ENCODE measurements at places on chromosomes 16 and 17.

GRCh38 chr16:57590654-57591085 is 37.8 kb upstream of the ADGRG1 start:
- no peak for DNase-seq

GRCh38 chr17:74454197-74455024 is 12.0 kb upstream of the CD300A start:
- DNase-seq = peak; percentile 4

DNA sequence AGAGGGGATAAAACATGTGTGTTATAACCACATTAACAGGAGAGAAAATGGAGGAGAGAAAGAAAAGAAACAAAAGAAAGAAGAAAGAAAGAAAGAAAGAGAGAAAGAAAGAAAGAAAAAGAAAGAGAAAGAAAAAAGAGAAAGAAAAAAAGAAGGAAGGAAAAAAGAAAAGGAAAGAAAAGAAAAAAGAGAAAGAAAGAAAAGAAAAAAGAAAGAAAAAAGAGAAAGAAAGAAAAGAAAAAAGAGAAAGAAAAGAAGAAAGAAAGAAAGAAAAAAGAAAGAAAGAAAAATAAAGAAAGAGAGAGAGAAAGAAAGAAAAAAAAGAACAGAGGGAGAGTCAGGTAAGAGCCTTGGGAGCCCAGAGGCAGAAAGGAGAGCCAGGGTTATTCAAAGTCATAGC is 446.6 kb upstream of the ASIC2 start:
- no peak for DNase-seq

- no peak for DNase-seq
Observed at GRCh38 chr17:14078027-14078426, 8.7 kb downstream of the COX10 start.

GRCh38 chr16:85948616-85949265 is 49.8 kb downstream of the IRF8 start:
- DNase-seq = no peak

DNA sequence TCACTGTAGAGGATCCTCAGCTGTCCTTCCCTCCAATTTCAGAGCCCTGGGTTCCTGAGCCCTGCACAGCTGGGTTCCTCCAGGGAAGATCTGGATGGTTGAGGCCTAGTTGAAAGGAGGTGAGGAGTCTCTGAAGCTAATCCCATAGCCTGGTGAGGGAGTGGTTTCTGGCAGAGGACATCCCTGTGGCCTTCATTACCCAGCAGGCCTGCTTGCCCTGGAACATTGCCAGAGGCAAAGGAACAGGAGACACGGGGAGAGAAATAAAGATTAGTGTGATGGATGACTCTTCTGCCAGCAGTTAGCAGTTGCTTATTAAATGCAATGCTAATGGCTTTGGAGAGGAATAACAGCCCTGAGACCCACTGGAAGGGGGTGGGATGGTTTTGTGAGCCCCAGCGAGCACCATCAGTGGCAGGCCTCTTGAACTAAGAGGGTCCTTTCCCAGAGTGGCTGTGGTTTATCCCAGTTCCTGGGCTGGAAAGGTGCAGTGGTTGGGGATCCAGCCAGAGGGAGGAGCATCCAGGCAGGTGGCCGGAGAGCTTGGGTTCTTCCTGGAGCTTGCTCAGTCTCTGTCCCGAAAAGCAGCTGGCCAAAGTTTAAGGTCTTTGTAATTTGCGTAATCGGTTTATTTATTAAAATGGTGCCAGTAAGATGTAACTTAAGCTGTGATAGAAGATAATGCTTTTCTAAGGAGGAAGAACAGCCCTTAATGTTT is 209.7 kb downstream of the CCDC182 start:
- no peak for DNase-seq

DNA sequence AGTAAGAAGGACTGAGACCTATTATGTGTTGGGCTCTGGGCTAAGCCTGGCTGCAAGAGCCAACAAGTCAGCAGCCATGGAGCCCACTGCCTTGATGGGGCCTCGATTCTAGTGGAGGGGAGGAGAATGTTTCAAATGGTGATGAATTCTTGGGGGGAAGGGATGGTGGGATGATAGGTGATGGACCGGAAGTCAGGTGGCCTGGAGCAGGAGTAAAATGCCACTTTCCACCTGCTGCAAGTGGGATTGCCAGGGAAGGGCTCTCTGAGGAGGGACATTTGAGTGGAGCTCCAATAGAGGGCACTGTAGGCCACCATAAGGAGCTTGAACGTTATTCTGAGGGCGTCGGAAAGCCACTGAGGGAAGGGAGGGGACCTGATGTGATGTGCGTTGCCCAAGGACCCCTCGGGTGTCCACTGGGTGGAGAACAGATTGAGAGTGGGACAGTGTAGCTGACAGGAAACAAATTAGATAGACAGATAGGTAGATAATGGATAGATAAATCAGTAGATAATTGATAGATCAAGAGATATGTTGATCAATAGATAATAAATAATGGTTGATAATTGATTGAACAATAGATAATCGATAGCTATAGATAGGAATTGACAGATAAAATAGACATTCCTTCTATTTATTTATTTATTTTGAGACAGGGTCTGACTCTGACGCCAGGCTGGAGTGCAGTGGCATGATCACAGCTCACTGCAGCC is 18.2 kb upstream of the NXPH3 start:
- no peak for DNase-seq

GRCh38 chr17:82400830-82401229 is 17.3 kb upstream of the HEXD start:
- no peak for DNase-seq

DNA sequence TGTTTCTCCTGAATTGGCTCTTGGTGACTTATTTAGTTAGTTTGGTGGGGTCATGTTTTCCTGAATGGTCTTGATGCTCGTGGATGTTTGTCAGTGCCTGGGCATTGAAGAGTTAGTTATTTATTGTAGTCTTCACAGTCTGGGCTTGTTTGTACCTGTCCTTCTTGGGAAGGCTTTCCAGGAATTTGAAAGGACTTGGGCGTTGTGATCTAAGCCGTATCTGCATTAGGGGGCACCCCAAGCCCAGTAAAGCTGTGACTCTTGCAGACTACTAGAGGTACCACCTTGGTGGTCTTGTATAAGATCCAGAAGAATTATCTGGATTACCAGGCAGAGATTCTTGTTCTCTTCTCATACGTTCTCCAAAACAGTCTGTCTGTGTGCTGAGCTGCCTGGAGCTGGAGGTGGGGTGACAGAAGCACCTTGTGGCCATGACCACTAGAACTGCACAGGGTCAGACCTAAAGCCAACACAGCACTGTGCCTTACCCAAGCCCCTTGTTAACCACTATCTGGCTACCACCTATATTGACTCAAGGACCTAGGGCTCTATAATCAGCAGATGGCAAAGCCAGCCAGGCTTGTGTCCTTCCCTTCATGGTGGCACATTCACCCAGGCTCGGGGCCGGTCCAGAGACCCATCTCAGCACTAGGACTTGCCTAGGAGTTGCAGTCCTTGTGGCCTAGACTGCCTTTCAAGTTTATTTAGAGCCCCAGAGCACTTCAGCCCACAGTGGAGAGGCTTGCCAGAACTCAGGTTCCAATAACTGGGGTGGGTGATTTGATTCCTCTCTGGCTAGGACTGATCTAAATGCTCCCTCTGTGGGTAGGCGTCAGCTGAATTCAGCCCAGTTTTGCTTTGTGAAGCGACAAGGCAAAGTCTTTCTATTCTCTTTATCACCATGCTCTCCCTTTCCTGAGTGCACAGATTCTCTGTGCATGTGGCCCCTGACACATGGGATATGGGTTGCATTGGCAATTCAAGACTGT is 11.0 kb downstream of the RNF135 start:
- DNase-seq = no peak

DNA sequence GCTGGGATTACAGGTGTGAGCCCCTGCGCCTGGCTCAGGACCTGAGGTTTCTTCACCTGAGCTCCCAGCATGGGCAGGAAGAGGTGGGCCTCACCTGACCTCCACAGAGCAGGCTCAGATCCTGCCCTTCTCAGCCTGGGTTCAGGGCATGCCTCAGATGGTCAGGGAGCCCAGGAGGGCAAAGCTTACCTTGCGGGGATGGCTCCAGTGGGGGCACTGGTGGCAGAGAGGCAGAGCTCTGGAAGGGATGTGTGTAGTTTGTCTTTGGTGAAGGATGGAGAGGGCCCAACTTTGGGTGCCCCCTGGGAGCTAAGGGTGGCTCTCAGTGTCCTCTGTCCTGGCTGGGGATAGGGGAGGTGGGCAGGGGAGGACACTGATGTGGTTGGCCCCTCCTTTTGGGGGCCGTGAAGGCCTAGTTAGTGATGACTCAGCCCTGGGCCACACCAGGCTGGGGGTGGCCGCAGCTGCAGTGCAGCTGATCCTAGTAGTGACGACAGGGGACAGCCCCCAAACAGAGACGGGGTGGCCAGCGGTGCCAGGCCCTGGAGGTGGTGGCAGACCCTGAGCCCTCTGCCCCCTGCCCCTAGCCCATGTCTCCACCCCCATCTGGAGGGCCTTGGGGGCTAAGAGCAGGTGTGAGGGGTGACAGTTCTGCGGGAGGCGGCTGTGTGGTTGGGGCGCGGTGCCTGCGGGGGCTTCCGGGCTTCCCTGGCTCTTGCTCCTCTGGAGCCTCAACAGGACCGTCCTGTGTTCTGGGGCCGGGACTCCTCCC is 5.8 kb downstream of the NHERF2 start:
- no peak for DNase-seq

GRCh38 chr16:4787627-4788482 is at the start of gene SEPTIN12:
TSS of gene SEPTIN12 (minus strand) at chr16:4788345. CDS start at chr16:4787645, 700 bp downstream.
- DNase-seq = no peak

DNA sequence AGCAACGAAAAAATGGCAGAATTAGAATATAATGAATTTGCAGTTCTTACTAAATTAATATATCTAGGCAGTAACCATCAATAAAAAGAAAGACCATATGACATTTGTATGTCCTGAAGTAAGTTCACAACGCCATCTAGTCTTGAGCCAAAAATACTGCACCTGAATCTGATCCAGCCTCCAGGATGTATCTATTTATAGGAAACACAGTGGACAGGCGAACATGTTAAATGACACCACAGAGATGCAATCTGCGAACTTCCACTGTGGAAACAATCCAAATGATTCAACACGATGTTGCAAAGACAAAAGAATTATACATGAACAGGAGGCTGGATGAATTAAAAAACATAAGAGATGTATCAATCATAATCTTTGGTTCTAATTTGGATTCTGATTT is 197.6 kb downstream of the CDH13 start:
- DNase-seq = no peak

DNA sequence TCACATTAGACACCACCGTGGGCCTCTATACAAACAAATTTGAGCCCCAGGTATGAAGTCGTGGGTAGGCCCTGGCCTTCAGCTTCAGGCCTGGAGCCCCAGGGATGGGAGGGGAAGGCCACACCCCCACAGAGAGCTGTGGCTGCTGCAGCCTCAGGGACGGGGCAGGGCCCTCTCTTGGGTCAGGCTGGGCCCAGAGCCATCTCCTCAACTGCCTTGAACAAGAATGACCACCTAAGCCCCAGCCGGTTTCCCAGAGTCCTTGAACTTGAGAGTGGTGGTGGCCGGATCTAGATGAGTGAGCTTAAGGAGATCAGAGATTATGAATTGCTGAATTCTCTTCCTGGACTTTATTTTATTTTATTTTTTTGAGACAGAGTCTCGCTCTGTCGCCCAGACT is 18.6 kb downstream of the SCNN1B start:
- no peak for DNase-seq

- DNase-seq = no peak
Observed at GRCh38 chr17:49523706-49524472, 28.8 kb downstream of the NGFR start.

DNA sequence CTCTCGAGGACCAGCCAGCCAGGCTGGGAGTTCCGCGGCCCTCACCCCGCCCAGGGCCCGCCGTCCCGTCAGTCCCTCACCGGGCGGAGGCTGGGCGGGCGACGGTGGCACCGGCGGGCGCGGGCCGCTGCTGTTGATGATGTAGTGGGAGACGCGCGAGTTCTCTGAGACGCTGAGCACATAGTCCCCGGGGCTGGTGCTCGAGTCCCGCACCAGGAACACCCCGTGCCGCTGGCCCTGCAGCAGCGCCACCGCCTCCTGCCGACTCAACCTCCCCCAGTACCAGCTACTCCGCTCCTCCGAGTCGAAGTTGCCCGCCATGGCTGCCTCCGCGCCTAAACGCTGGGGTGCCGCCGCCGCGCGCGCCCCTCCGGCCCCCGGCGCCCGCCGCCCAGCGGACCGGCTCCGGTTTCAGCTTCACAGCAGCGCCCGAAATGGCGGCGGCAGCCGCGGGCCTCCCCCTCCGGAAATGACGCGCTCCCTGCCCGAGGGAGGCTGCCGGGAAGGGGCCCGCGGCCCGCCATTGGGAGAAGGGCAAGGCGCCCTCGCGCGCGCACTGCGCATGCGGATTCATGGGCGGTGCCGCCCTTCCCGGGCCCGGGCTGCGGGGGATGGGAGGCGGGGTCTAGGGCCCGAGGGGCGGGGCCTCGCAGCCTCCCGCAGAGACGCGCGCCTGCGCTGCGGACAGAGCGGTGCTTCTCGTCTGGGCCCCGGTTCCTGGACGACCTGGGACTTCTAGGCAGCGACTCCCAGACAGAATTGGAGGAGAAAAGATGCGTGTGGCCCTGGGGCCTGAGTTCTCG is at the start of gene CRK:
CRK (minus strand) TSS at position 436 of the 803 bp plus-strand sequence; CDS start at position 321, 115 bp downstream.
- DNase-seq = peak; percentile 86

GRCh38 chr17:18039535-18040260 is 490 bp downstream of the GID4 start:
- no peak for DNase-seq

GRCh38 chr16:78189121-78189520 is 89.7 kb downstream of the WWOX start:
- no peak for DNase-seq

- DNase-seq = no peak
Observed at GRCh38 chr16:88685156-88686061, 898 bp downstream of the SNAI3 start.

- no peak for DNase-seq
Observed at GRCh38 chr17:18108401-18109312, at the start of gene MYO15A. TSS of gene MYO15A (plus strand) at chr17:18108756. CDS start at chr17:18118801, 10,045 bp downstream.

- DNase-seq = no peak
Observed at GRCh38 chr17:48970224-48970623, 1.8 kb upstream of the GIP start.

- no peak for DNase-seq
Observed at GRCh38 chr16:23836404-23837311, 875 bp downstream of the PRKCB start.

- no peak for DNase-seq
Observed at GRCh38 chr17:882827-883585, 96.6 kb downstream of the NXN start.

DNA sequence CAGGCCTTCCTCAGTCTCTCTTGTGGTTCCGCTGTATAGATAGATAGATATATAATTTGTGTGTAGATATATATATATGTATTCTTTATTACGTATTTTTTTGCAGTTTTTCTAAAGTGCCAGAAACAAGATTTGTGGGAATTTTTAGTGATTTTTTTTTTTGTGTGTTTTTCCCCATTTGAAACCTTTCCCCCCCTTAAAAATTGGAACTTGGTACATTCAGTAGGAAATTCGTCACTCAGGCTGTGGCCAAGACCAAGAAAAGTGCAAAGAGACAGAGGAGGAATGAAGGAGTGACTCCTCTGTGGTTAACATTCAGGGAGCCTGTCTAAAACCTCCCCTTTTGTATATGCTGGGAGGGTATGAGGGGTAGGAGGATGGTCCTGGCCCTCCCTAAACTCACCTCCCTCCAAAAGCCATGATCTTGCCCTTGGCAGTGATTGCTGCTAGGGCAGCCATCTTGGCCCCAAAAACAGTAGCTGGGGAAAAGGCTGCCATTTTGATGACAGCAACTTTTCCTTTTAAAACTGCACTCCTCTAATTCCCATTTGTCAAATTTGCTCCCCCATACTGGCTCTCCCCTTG is 15.2 kb downstream of the CHRNB1 start:
- DNase-seq = no peak
